Panc1 (cell line): ENCODE measurements at places on chromosomes 7 and 10. TPM values are rescaled to one million over a fixed set of nuclear protein-coding genes. Genes with fewer than 3 reads are reported as not detected.

DNA sequence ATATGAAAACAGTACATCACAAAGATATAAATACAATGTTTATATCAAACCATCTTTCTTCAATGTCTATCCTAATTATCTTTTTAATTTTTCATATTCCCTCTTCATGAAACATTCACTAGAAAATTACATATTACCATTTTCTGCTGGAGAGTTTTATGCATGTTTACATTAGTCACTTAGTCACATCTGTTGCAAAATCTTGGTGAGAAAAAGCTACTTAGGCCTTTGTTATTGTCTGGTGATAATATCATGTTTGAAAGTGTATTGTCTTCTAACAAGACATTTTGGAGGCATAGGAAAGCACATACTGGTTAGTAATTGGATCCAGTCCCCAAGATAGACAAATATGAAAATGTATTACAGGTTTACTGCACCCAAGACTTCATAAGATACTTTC, 163.6 kb downstream of the GNAI1 start:
- H3K27ac ChIP-seq: no peak overlapping the region
- no peak overlapping the region for H3K4me3 ChIP-seq
- no peak for DNase-seq

TMEM178B gene
- total RNA-seq: 0.39 TPM

- no peaks in the 10 kb centered on the region for H3K36me3 ChIP-seq
- no peak overlapping the region for H3K4me3 ChIP-seq
- no peaks in the 10 kb centered on the region for H3K4me1 ChIP-seq
- no peak overlapping the region for H3K27ac ChIP-seq
- DNase-seq: no peak
Measured at GRCh38 chr7:140026935-140027334, 35.8 kb downstream of the PARP12 start.

GRCh38 chr10:66717231-66717981, 208.4 kb upstream of the LRRTM3 start:
- no peak for DNase-seq
- H3K36me3 ChIP-seq: no peaks in the 10 kb centered on the region
- no peak overlapping the region for H3K4me3 ChIP-seq
- no peaks in the 10 kb centered on the region for H3K27me3 ChIP-seq
- H3K27ac ChIP-seq: no peak overlapping the region
